Testis (tissue), 5 donors: ENCODE measurements at places on chromosomes 16 and 17. TPM values are rescaled to one million over a fixed set of nuclear protein-coding genes. Genes with fewer than 3 reads are reported as not detected.
A peak's percentile ranks its signal among the peaks of the same experiment; 100 is the strongest.

DNA sequence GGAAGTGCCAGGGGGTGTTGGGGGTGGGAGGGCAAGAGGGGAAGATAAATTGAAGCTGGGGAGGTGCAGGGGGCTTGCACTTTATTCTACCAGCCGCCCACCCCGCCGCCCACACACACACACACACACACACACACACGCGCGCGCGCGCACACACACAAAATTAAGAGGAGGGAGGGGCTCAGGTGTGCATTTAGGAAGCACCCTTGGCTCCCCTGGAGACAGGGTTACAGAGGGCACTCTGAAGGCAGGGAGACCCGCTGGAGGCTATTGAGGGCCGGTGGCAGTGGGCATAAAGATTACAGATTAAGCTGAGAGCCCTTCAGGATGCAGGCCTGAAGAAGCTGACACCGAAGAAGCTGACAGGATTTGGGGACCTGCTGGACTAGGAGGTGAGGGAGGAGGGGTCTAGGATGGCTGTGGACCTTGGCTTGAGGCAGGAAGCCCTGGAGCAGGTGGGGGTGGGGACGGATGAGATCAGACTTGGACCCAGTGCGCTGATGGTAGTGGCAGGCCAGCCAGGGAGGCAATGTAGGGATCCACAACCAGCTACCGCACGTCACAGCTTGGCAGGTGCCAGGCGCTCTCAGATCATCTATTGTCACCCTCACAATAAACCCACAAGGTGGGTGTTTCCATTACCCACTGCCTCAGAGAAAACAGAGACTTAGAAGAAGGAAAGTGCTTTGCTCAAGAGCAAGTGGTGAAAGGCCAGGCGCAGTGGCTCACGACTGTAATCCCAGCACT, 772 bp upstream of the SAMD14 start:
- DNase-seq, result no peak

DNA sequence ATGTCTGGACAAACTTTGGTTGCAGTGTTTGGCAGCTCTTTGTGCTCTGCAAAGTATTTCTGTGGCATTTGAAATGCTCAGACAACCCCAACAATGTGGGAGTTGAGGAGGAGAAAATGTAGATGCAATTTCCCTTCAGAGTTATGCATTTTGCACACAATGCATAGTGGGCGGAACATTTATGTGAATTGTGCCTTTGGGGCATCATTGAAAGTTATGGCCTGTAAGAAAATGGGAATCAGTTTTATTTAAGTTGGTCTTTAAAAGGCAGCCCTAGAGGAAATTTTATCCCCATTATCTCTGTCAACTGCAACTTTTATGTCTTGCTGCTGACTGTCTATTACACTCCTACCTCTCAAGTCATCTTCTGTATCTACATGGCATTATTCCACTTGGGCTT, 176.2 kb downstream of the MAP2K6 start:
- DNase-seq, result no peak

NTN3 gene
- not detected for polyA plus RNA-seq

DNA sequence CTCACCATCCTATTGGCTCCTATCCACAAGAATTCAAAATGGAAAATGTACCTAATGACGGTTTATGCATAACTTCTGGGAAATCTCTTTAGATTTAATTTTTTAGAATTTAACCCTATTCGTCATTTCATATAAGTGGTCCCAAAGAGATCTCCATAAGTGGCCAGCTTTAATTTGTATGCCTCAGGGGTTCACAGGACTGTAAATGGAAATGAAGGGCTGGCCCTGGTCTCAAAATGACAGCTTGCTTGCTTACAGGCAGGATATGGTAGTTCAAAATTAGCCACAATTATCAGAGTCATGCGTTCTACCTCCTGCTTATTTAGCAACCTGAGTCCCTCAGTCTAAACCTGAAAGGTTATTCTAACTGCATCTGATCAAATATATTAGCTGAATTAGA, 6.6 kb upstream of the NACA2 start:
- no peak for DNase-seq

KCNH4 gene
- polyA plus RNA-seq, result 0.42 TPM

LHX1 gene
- polyA plus RNA-seq, result 0.51 TPM

DNA sequence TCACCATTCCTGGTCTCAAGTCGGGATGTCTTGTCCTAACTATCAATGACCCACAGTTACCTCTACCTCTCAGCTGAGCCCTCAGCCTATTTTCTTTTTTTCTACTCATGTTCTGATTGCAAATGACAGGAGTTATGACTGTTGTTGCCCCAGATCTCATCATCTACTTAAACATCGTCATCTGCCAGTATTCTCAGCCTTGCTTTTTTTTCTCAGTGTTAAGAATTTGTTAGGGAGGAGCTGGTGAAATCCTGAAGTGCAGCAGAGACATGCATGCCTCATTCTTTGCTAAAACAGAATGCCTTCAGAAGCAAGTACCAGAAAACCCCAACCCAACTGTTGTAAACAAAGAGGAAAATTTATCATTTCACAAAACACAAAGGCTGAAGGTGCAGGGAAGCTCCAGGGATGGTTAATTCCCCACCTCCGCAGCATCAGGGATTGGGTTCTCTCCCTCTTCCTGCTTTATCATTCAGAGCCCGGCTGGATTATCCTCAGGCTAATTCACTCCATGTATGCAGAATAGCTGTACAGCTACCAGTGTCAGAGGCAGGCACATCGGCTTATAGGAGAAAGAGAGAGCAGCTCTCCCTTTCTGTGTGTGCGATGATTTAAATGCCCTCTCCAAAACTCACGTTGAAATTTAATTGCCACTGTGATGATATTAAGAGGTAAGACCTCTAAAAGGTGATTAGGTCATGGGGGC, 540.8 kb upstream of the HSBP1 start:
- DNase-seq, result no peak

- DNase-seq, result no peak
Measured at GRCh38 chr16:88290850-88291830, 91.6 kb upstream of the ZNF469 start.

DNA sequence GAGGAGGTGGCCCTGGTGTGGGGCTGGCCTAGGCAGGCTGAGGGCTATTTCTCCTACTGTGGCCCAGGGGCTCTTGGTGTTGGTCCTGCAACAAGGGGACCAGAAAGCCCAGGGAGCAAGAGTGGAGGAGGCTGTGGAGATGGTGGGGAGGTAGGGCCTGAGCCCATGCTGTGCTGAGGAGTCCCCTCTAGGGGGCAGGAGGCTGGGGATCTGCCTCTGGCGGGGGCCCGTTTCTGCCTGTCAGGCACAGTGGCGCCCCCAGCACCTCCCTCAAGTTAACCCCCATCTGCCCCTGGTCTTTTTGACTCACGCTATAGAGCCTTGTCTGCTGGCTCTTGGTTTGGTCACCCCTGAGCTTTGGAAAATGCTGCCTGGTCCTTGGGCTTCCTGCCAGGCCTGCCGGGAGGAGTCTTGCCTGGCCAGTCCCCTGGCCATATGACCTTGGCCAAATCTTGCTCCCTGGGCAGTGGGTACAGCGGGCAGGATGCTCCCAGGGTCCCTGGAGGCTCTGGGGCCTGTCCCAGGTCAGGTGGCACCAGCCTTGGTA, 5.9 kb downstream of the BAIAP2 start:
- no peak for DNase-seq

CACNA1H gene
- polyA plus RNA-seq, result 41.1 TPM

DPEP3 gene
- 61.0 TPM for polyA plus RNA-seq

- no peak for DNase-seq
Measured at GRCh38 chr16:29876217-29876593, 13.2 kb upstream of the CDIPT start.

DNA sequence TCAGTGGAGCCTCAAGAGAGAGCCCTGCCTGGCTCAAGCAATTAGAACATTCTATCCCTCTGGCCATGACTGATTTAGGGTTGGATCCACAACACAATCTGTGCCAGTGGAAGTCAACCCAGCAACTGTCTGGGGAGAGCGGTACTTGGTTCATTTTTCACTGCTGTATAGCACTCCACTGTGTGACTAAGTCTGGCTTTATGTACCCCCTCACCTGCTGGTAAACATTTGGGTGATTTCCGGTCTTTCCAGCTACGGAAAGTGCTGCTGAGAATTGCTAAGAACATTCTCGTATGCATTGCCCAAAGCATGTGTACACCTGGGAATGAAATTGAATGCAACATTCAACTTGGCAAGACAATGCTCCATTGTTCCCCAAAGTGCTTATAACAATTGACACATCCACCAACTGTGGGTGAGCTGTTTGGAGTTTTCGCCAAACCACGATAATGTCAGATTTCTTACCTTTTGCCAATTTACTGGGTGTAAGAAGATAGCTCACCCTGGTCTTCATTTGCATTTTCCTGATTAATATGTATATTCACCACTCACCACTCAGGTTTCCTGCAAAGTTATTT, 63.5 kb upstream of the MED9 start:
- no peak for DNase-seq

TMEM204 gene
- 13.7 TPM for polyA plus RNA-seq

DNA sequence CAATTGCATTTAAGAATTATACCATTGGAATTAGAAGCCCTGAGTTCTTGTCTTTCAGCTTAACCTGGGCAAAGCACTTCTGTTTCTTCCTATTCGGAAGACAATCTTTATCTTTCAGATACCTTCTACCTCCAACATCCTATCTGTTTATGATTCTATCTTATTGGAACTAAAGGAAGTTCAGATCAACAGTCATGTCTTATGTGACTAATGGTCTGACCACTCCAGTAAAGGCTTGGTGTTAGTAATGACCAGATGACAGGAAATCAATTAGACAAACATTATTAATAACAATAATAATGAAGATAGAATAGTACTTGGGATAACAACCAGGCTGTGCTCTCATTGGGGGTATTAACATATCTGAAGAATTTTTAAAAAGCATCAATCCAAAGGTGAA, 11.3 kb downstream of the HS3ST3A1 start:
- DNase-seq, result no peak

DNA sequence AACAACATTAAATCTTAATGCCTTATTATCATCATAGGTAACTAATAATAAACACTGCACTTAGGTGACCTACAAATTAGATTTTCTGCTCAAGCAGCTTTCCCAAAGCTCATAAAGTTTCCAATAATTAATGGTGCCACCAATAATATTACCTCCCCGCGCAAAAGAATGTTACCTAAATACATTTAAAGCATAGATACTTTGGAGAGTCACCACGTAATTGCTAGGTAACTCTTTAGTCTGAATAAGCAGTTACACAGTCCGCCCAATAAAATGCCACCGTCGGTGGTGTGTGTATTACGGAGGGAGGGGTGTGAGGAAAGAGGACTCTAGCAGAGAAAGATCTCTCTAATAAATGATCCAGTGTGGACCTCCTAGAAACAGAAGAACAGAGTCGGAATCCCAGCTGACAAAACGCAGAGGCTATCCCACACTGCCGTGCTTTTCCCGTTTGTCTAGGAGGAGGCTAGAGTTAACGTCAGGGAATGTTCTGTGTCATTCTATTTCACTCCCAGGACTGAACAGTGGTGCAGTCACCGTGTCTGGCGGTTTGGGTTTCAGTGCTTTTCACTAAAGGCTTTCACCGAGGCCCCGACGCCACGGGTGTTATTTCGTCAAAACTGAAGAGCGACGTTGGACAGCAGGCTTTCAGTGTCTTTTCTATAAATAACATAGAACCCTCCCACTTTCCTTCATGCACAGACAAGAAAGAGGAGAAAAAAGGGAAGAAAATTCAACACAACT, 630 bp downstream of the RNFT1 start:
- peak; percentile 69 for DNase-seq

MARF1 gene
- polyA plus RNA-seq, result 30.9 TPM

DNA sequence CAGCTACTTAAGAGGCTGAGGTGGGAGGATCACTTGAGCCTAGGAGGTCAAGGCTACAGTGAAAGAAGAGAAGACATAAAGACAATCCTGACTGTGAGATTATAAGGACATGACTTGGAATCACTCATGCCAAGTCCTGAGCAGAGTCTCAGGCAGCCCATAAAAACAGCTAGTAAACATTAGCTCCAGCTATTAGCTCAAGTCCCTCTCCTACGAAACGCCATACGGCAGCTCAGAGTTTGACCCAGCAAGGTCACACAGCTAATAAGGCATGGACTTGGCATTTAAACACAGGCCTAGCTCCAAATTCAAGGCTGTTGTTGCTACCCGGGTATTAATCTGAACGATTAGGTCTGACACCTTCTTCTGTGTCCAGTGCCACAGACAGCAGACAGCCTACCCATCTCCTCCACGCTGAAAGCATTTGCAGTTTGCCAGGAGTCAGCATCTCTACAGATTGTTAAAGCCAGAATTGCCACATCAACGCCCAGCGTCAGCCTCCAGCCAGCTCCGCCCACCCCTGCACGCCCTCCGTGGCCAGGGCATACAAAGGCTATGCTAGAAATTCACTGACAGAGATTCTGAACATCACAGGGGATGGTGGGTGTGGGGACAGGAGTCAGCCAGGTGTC, 9.9 kb upstream of the TMEM114 start:
- no peak for DNase-seq

DNA sequence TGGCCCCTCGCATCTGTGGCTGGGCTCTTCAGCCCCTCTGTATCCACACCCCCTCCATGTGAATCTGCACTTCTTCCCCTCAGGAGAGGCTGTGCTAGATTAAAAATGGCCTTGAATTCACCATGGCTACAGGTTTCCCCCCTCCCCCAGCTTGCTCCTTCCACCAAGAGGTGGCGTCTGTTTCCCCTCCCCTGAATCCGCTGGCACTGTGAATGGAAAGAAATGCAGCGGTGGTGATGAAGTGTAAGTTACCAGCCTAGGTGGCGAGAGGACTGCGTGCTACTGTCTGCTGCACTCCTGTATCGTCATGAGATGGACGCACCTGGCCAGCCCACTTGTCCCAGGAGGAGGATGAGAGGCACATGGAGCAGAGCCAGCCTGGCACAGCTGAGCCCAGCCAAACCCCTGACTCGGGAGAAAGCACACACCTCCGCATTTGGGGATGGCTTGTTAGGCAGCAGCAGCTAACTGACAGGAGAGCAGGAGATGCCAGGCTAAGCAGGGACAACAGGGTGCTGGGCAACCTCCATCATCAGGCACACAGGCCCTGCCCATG, 26.2 kb downstream of the TNFRSF13B start:
- peak; percentile 6 for DNase-seq

SLC12A3 gene
- 0.16 TPM for polyA plus RNA-seq
